IPS DF 6.9 (cell line): ENCODE measurements at places on chromosomes 11 and 22.
A peak's percentile ranks its signal among the peaks of the same experiment; 100 is the strongest.

DNA sequence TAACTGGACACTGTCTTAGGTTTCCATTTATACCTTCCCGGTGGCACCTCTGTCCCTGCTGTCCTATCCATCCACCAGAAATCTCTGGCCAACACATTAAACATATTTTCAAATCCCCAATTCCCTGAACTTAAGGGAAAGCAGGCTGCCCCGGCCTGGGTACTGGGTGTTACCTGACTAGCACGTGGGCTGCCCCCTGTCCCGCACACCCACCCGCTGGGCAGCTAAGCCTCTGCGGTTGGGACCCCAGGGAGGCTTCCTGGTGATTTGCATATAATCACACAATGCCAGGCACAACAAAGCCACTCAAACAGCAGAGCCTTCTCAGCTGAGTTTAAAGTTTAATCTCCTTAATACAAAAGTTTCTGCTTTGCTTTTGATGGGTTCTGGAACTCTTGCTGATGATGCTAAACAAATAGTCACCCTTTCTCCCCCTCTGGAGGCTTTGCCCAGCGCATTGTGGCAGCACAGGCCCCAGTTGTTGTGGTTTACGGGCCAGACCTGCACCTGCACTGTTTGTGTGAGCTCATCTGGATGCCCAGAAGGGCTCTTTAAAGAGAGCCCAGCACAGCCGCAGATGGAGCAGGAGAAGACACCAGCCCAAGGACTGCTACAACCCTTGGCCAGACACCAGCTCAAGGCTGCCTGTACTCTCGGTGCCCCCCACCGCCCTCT is 59.9 kb upstream of the POU2AF1 start:
- DNase-seq, result no peak

- DNase-seq, result no peak
These were observed at the start of gene PNPLA2 for GRCh38 chr11:818396-819128. PNPLA2 (plus strand) TSS chr11:818914; CDS start chr11:819719, 805 bp downstream.

DNA sequence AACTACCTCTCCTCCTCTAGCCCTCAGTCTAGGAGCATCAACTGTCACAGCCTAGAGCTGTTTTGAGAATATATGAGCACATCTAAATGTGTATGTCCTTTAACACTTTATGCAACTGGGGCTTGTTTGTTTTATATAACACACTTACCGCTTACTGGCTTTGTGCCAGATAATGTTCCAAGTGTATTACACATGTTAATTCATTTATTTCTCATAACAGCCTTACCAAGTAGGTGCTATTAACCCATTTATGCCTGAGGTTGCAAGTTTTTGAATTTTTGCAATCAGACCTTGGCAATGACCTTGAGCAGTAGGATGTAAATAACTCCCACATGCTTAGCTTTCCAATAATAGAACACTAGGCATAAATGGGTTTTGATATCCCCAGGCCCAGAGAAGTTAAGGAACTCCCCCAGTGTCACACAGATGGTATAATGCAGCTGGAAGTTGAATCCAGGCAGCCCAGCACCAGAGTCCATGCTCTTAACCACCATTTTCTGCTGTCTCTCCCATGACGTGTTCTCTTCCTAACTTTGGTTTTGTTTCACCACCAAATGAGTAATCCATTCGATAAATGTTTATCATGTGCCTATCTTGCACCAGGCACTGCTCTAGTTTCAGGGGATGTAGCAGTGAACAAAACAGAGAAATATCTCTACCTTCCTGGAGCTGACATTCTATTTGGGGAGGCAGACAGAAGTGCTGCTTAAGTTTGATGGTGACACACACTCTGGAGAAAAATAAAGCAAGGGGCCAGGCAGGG is 23.1 kb downstream of the PRDM11 start:
- DNase-seq, result no peak

- no peak for DNase-seq
These were observed 30.4 kb downstream of the BSX start for GRCh38 chr11:122951211-122951610.

DNA sequence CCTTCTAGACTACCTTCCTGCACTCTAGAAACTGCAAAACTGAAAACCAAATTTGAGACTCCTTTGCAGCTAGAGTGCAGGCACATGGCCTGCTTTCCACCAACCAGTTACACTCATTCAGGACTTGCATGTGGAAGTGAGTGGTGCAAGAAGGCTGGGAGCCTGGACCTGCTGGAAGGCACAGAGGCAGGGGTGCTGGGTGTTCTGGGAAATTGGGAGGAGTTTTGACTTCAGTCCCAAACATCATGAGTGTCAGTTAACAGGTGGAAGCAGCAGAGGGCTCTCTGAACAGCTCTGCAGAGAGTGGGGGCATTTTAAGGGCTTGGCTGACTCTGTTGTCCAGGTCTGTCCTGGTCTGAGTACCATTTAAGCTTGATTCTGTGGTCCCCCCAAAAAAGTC is 49.3 kb upstream of the SYT13 start:
- DNase-seq, result no peak

GRCh38 chr22:30869667-30870395 is 98.7 kb downstream of the MORC2 start:
- DNase-seq, result no peak

GRCh38 chr11:121722431-121723245 is 269.9 kb upstream of the SORL1-AS1 start:
- DNase-seq, result peak; percentile 29

DNA sequence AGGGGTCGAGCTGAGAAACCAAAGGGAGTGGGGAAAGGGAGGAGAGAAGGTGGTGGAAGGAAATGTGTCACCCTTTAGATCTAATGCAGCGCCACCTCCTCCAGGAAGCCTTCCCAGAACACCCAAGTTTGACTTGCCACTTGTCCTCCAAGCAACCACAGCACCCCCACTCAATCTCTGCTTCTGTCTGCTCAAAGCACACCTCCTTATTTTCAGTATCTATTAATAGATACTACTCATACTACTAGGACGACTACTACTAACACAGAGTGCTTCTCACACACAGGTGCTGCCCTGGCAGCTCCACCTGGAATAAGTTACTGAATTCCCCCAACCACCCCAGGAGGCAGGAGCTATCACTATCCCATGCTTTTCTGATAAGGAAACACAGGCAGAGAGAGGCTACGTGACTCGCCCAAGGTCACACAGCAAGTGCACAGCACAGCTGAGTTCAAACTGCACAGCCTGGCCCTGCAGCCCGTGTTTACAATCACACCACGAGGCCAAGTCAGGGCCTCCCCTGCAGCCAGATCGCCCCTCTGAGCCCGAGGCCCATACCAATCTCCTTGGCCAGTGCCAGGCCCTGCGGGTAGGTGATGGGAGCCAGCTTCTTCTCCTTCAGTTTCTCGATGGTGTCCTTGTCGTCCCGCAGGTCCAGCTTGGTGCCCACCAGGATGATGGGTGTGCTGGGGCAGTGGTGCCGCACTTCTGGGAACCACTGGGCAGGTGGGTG is 13.2 kb downstream of the RAC2 start:
- no peak for DNase-seq

DNA sequence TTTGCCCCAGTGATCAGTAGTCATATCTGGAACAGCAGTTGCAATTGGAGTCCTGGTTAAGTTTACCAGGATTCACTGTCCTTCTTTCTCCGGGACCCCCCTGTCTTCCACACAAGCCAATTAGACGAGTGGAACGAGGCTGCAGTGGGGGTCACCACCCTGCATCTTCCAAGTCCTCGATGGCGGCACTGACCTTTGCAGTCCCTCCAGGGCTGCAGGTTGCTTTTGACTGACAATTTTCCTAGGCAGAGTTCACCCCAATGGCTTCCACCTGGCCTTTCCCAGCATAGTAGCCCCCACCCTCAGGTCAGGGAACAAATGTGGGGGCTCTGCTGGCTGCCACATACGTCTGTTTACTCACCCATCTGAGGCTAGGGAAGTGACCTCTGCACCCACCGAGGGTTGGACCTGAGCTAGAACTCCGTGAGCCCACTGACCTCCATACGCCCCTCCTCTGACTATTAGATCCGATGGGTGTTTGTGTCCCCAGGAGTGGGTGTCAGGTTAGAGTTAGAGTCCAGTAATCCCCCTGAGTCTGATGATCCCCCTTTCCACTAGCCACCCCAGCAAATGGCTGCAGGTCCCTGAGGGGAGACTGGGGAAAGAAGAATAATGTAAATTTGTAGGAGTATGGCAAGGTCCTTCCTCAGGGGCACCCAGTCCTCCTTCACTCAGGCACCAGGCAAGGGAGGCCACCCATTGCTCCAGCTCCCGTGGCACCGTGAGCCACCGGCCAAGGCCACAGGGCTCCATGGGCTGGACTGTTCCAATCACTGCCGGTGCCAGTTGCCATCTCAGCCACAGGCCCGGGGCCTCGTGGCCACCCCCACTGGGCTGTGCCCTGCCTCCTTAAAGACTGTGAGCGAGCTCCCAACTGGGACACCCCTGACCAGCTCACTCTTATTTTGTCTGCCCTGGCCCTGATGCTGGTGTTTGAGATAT is 5.5 kb downstream of the C11orf21 start:
- no peak for DNase-seq

GRCh38 chr22:49237703-49238102 is 590.0 kb downstream of the BRD1 start:
- DNase-seq, result no peak

DNA sequence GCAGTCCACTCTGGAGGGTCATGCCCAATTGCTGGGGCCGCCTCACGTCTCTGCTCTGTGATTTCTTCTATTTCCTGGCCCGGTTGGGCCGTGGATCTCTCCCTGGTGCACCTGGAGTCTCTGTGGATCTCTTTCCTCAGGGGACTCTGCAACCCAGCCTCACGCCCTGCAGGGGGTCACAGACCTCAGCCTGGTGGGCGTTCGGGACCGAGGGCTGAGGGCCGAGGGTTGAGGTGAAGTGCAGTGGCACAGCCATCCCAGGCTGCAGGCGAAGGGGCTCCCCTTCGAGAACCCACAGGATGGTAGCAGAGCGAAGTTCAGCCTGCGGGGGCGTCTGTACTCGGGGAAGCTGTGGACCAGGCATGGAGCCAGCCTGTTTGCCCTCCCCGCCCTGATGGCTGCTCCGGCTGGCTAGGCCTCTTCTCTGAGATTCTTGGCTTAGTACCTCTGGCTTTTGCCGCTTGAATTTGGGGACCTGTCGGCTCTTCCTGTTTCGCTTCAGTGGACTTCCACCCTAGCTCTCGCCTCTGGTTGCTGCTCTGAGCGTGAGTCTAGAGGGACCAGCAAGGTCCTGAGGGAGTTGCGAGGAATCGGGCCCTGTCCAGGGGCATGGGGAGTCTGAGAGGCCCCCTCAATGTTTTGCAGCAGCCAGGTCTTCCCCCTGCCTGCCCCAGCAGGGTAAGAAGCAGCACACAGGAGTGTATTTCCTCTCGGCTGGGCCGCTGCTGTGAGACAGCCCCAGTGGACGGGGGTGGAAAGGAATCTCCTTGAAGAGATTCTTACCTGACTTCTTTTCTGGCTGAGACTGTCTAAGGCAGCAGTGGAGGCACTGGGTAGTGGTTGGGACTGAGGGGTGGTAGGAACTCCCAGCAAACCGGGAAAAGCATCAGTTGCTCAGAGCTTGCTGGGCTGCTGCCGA is 140.8 kb downstream of the TBC1D22A start:
- peak; percentile 27 for DNase-seq

- DNase-seq, result no peak
These were observed 78.8 kb downstream of the DDIAS start for GRCh38 chr11:82980292-82980691.

DNA sequence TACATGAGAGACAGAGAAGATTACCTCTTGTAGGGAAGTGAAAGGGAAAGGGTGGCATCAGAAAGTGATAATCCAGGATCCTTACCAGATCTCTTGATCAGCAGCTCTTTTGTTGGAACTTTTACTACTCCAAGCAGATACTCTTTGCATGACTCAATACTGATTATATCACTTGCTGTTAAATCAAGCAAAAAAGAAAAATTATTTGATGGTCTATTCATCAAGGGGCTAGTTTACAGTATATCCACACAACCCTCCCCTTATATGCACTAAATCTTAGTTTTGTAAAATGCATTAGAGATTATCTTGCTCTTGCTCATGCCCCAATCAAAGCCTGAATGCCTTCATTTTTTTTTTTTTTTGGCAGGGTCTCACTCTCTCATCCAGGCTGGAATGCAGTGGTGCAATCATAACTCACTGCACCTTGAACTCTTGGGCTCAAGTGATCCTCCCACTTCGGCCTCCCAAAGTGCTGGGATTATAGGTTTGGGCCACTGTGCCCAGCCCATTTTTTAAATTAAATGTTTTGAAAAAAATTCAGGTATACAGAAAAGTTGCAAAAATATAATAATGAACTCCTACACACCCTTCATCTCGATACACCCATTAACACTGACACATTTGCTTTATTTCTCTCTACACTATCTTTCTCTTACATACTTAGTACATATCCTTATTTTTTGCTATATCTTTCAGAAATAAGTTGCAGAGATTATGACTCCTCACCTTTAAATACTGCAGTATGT is 76.1 kb upstream of the UCP3 start:
- DNase-seq, result no peak

DNA sequence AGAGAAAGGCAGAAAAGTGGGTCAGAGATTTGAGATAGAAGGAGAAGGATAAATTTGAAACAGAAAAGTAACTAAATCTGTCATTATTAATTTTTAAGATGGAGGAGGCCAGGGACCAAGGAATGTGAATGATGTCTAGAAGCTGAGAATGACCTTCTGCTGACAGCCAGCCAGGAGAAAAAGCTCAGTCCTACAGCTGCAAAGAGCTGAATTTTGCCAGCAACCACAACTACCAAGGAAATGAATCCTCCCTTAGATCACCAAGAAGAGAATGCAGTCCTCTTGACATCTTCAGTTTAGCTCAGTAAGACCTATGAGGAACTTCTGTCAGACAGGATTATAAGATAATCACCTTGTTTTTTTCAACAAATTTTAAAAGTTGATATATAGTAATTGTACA is 538.2 kb downstream of the LRRC4C start:
- DNase-seq, result no peak

GRCh38 chr11:110525883-110526282 is 96.1 kb downstream of the FDX1 start:
- no peak for DNase-seq

- DNase-seq, result no peak
These were observed 775 bp downstream of the FAM181B start for GRCh38 chr11:82732734-82733443.

GRCh38 chr11:113532697-113533424 is 57.7 kb upstream of the DRD2 start:
- peak; percentile 50 for DNase-seq

DNA sequence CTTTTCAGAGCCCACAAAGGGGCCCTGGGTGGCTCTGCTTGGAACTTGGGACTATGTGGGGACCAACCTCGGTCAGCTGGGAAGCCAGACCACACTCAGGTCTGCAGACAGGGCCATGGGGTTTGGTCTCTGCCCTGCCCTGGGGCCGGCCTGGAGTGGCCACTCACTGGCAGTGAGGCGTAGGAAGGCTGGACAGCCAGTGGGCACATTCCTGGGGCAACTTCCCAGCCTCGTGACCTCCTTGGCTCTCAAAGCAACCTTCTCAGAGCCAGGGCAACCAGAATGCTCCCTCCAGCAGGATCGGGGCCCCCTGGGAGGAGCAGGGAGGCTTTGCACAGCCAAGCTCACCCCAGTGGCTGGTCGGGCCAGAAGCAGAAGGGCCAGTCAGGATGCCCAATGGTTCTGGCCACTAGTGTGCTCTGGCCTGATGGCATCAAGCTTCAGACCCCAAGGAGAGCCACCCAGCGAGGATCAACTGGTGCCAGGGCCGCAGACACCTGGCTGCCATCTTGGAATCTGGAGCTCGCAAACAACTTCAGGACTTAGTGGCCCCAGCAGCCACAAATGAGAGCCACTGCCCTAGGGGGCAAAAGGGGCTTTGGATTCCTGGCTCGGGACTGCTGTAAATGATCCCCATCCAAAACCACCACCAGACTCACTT is 87.1 kb downstream of the MYEOV start:
- DNase-seq, result no peak
